Stimulated activated CD8-positive, alpha-beta memory T cell treated with anti-CD3 and anti-CD28 coated beads, Interleukin-15, amount 100 ng/mL, for 48 hours (primary cell): ENCODE measurements at places on chromosomes 6 and 20.

DNA sequence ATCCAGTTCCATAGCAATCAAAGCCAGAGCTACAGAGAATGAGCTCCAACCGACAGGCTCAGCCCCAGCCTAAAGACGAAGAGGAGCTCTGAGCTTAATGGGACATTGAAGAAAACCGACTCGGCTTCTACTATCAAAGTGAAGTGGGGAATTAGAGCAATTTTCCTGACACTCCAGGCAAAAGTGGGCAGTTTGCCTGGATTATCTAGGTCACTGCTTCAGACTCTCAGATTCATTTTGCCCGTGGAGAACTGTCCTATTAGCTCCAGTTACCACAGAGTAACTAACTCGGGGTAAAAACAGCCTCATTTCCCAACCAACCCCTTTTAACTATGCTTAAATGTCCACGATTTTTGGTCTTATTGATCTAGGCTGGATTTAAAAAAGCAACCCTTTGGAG is 592.1 kb upstream of the NRSN1 start:
- no peak for DNase-seq

- DNase-seq = no peak
Observed at GRCh38 chr6:132227904-132228303, 173.4 kb downstream of the MOXD1 start.

- no peak for DNase-seq
Observed at GRCh38 chr20:62486484-62486883, 10.7 kb upstream of the GATA5 start.

DNA sequence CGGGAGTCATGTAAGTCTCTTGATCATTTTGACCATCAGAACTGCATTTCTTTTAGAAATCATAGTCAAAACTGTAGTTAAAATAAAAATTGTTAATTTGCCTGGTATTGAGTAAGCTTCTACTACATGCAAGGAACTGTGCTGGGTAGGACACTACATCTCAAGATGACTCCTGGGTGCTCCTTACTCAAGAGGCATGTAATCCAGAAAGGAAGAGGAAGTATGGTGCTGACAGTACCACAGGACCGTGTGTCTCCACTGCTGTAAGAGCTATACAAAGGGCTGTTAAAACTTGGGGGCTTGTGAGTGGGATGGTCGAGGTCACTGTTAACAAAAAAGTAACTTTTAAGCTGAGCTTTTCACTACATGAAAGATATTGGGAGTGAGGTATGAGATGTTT is 508.3 kb upstream of the SOX4 start:
- DNase-seq = no peak

DNA sequence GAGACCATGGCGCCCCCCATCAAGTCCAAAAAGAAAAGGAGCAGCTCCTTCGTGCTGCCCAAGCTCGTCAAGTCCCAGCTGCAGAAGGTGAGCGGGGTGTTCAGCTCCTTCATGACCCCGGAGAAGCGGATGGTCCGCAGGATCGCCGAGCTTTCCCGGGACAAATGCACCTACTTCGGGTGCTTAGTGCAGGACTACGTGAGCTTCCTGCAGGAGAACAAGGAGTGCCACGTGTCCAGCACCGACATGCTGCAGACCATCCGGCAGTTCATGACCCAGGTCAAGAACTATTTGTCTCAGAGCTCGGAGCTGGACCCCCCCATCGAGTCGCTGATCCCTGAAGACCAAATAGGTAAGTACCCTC is 41.7 kb upstream of the NAA20 start:
- no peak for DNase-seq

DNA sequence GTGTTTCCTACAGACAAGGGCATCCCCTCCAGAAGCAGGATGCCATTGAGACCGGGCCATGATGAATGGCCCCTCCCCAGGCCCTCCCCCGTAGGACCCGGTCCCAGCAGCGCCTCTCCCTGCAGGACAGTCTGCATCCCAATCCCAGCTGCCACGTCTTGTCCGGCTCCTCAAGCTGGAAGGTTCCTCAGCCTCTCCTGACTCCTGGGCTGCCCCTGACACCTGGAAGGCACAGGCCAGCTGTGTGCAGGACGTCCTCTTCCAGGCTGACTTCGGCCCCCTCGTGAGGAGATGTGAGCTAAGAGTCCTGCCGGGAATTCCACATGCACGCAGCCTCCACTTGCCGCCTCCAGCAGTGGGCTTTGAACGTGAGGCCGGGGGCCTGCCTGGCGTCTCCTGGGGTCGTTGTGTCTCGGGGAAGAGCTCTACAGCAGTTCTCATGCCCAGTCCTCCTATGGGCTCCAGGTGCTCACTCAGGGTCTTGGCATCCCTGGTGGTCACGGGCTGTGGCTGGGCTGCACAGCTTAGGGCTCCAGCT is 64.4 kb downstream of the TAF4 start:
- no peak for DNase-seq

GRCh38 chr6:118500130-118501015 is 47.7 kb upstream of the PLN start:
- DNase-seq = no peak
